Left lung (tissue), 14 donors: ENCODE measurements at places on chromosomes 4 and X.

GRCh38 chr4:165325732-165326512 is 1.5 kb upstream of the MSMO1 start:
- no peaks in the 10 kb centered on the region for H3K27me3 ChIP-seq
- no peaks in the 10 kb centered on the region for H3K4me1 ChIP-seq
- peak overlapping the region; percentile 87 for H3K27ac ChIP-seq
- no peak for DNase-seq
- peak overlapping the region; percentile 82 for H3K4me3 ChIP-seq

DNA sequence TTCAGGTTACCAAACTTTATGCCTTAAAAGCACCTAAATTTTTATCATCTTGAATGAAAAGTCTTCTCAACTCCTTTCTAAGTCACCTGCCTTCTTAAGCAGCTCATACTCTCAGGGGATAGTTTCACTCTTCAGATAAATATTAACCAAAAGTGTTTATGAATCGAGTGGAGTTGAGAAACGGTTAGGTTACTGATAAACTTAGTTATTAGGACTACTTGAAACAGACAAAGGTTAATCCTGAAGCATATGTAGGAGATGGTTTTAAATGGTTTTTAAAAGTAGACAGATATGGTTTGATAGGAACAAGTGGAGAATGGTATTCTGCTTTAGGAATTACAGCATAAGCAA is 32.8 kb downstream of the CLDN22 start:
- H3K27me3 ChIP-seq: no peaks in the 10 kb centered on the region
- H3K4me3 ChIP-seq: no peak overlapping the region
- DNase-seq: no peak
- peak overlapping the region; percentile 54 for H3K27ac ChIP-seq
- peaks cover 66% of the 10 kb centered on the region for H3K36me3 ChIP-seq
- H3K4me1 ChIP-seq: no peaks in the 10 kb centered on the region

- peaks cover 12% of the 10 kb centered on the region for H3K27me3 ChIP-seq
- DNase-seq: no peak
- no peaks in the 10 kb centered on the region for H3K4me1 ChIP-seq
- no peaks in the 10 kb centered on the region for H3K36me3 ChIP-seq
- H3K4me3 ChIP-seq: no peak overlapping the region
- no peak overlapping the region for H3K27ac ChIP-seq
Measured at GRCh38 chrX:104098919-104099318, 13.4 kb upstream of the ZCCHC18 start.

- DNase-seq: no peak
- no peaks in the 10 kb centered on the region for H3K36me3 ChIP-seq
- H3K27ac ChIP-seq: no peak overlapping the region
- peaks cover 5% of the 10 kb centered on the region for H3K4me1 ChIP-seq
- no peaks in the 10 kb centered on the region for H3K27me3 ChIP-seq
- H3K4me3 ChIP-seq: no peak overlapping the region
Measured at GRCh38 chr4:81722290-81722851, 250.7 kb upstream of the RASGEF1B start.

- H3K4me3 ChIP-seq: no peak overlapping the region
- no peaks in the 10 kb centered on the region for H3K27me3 ChIP-seq
- no peaks in the 10 kb centered on the region for H3K36me3 ChIP-seq
- no peak overlapping the region for H3K27ac ChIP-seq
Measured at GRCh38 chrX:119523664-119524184, 41.5 kb downstream of the STEEP1 start.

- H3K4me1 ChIP-seq: peaks cover 35% of the 10 kb centered on the region
- H3K4me3 ChIP-seq: no peak overlapping the region
- no peak for DNase-seq
- H3K36me3 ChIP-seq: peaks cover 14% of the 10 kb centered on the region
Measured at GRCh38 chr4:101198682-101199339, 148.5 kb downstream of the PPP3CA start.

DNA sequence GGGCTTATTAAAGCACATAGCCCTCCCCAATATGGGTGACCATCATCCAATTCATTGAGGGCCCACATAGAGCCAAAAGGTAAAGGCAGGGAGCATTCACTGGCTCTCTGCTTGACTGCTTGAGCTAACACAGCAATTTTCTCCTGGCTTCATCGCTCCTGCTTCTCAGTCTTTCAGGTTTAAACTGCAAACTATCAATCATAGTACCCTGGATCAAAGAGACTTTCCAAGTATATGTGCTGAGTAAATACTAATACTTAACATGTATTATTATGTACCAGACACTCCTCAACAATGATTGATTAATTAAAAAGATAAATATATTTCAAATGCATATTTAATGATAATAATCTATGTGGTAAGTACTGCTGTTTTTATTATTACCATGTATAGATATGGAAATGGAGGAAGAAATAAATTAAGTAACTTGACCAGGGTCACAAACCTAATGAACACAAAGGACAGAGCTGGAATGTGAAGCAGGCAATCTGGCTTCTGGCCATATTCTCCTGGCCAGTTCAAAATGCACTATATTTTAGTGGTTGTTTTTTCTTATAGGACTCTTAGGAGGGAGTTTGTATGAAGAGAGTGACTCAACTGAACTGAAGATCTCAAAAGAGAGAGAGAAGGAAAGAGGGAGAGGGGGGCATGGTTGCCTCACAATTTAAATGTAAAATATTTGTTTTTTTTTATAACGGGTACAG is 1197.3 kb downstream of the TECRL start:
- no peak for DNase-seq
- H3K36me3 ChIP-seq: no peaks in the 10 kb centered on the region
- H3K4me3 ChIP-seq: no peak overlapping the region
- no peaks in the 10 kb centered on the region for H3K4me1 ChIP-seq
- H3K27me3 ChIP-seq: no peaks in the 10 kb centered on the region
- H3K27ac ChIP-seq: no peak overlapping the region

- H3K27ac ChIP-seq: no peak overlapping the region
- peak overlapping the region; percentile 3 for H3K4me3 ChIP-seq
- H3K36me3 ChIP-seq: no peaks in the 10 kb centered on the region
- H3K27me3 ChIP-seq: no peaks in the 10 kb centered on the region
Measured at GRCh38 chrX:103464774-103465117, 54.5 kb downstream of the RAB40A start.

DNA sequence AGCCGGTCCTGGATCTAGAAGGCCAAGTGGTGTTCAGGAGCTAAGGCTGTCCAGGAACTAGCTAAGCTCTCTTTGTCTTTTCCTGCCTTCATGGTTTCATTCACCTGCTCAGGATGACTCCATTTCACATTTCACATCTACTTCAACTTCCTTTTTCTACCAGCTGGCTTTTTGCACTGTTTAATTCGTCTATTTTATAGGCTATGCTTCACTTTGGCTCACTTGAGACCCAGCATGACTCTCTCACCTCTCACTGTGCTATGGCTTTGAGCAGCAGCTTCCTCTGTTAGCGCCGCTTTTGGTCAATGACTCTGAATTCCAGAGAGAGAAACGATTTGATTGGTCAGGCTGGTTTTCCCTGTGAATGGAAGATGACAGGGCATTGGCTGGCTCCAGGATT is 213.5 kb upstream of the CLNK start:
- no peak overlapping the region for H3K27ac ChIP-seq
- H3K4me3 ChIP-seq: no peak overlapping the region
- H3K36me3 ChIP-seq: no peaks in the 10 kb centered on the region

GRCh38 chr4:126530996-126531585 is 1101.7 kb upstream of the INTU start:
- DNase-seq: no peak
- H3K36me3 ChIP-seq: no peaks in the 10 kb centered on the region
- H3K4me1 ChIP-seq: no peaks in the 10 kb centered on the region
- H3K4me3 ChIP-seq: no peak overlapping the region
- H3K27ac ChIP-seq: no peak overlapping the region

DNA sequence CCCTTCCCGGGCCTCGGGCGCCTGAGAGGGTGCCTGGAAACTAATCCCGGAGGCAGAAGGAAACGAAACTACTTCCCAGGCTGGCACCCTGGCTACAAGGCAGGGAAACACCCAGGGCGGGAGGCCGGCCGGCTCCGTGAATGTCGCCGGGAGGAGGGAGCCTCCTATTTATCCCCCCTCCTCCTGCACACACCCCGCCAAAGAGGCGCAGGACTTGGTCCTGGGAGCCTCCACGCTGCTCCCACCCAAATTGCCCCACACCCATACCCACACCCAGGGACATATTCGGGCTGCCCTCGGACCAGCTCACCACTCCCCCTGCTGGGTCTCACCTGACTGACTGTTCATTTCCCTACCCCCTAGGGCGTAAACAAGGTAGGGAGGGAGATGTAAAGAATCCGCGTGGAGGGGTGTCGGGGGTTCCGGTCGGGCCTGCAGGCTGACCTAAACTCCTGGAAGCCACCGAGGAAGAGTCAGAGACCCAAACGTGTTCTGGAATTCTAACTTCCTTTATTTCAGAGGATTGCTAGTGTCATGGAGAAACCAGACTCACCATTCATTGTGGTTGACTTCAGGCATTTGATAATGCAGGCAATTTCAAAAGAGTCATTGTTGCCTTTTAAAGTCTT is at the start of gene BTC:
Gene BTC (minus strand): TSS at position 142 of the 629 bp plus-strand sequence. CDS start 198 bp downstream, outside the sequence.
- peak within 1 kb of the TSS; percentile 39 for H3K4me3 ChIP-seq
- H3K4me1 ChIP-seq: no peaks in the 10 kb centered on the region
- DNase-seq: peak; percentile 80
- no peaks in the 10 kb centered on the region for H3K36me3 ChIP-seq

- H3K27ac ChIP-seq: no peak overlapping the region
- H3K4me1 ChIP-seq: peaks cover 10% of the 10 kb centered on the region
- H3K36me3 ChIP-seq: no peaks in the 10 kb centered on the region
Measured at GRCh38 chr4:26124753-26125321, 196.0 kb upstream of the RBPJ start.

DNA sequence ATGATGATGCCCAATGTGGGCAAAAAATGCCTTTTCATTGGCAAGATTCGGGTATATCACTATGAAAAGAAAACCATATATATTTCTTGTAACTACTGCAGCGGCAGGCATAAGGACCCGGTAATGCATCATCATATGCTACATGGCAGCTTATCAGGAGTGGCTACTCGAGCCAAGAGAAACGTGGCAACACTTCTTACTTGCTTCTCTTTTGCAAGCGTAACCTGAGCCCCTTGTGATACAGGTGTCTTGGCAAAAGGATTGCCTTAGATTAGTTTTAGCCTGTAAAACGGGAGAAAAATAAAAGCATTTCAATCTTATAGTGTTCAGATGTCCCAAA is 280.3 kb downstream of the SPRY1 start:
- no peak for DNase-seq
- no peaks in the 10 kb centered on the region for H3K4me1 ChIP-seq
- H3K27ac ChIP-seq: no peak overlapping the region
- H3K4me3 ChIP-seq: no peak overlapping the region
- H3K27me3 ChIP-seq: no peaks in the 10 kb centered on the region

DNA sequence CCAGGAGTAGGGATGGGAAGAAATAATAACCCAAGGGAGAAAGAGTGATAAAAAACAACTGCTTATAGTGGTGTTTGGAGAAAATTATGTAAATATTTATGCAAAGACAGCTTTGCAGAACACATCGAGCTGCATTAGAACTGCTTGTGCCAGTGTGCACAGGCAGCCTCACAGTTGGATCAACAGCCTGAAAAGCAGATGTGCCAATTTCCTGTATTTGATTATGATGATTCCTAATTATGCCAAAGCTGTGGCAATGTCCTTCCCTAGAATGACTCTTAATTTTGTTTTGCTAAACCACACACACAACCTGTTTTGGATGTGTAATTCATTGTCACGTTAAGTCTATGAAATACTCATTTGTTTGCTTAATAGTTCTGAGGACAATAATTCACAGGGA is 30.6 kb upstream of the ANTXR2 start:
- H3K4me1 ChIP-seq: no peaks in the 10 kb centered on the region
- DNase-seq: no peak
- H3K27me3 ChIP-seq: no peaks in the 10 kb centered on the region
- no peak overlapping the region for H3K4me3 ChIP-seq
- no peaks in the 10 kb centered on the region for H3K36me3 ChIP-seq

- H3K27me3 ChIP-seq: no peaks in the 10 kb centered on the region
- H3K27ac ChIP-seq: no peak overlapping the region
- H3K4me3 ChIP-seq: no peak overlapping the region
Measured at GRCh38 chr4:7168106-7168505, 24.2 kb upstream of the SORCS2 start.

DNA sequence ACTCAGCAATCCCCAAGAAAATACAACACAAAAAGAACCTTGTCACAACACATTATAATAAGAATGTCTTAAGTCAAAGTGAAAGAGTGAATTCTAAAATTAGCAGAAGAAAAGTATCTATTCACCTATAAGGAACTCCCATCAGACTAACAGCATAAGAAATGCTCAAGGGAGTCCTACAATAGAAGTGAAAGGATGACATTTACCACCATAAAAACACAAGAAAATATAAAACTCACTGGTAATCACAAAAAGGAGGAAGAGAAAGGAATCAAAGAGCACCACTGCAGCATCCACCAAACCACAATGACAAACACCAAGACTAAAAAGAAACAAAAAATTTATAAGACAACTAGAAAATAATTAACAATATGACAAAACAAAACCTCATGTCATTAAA is 257.0 kb upstream of the AGTR2 start:
- H3K27me3 ChIP-seq: peaks cover 7% of the 10 kb centered on the region
- DNase-seq: no peak
- H3K4me1 ChIP-seq: no peaks in the 10 kb centered on the region
- no peaks in the 10 kb centered on the region for H3K36me3 ChIP-seq
- no peak overlapping the region for H3K27ac ChIP-seq

DNA sequence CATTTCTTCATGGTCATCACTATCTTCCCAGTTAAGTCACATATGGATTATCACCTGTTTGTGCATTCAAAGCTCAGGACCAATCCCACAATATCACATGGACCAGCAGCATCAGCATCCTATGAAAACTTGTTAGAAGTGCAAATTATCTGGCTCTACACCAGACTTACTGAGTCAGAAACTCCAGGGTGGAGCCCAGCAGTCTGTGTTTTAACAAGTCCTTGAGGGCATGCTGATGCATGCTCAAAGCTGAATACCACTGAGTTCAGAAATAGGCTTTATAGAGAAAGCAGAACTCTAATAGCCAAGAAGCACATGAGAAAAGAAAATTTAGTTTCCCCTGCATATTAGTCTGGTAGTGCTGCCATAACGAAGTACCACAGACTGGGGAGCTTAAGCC is 62.4 kb upstream of the GABRQ start:
- no peaks in the 10 kb centered on the region for H3K4me1 ChIP-seq
- DNase-seq: no peak
- no peak overlapping the region for H3K27ac ChIP-seq
- H3K27me3 ChIP-seq: no peaks in the 10 kb centered on the region
- no peaks in the 10 kb centered on the region for H3K36me3 ChIP-seq
- no peak overlapping the region for H3K4me3 ChIP-seq

GRCh38 chr4:132269303-132269990 is 879.6 kb upstream of the PCDH10 start:
- no peaks in the 10 kb centered on the region for H3K36me3 ChIP-seq
- no peak overlapping the region for H3K27ac ChIP-seq
- H3K27me3 ChIP-seq: no peaks in the 10 kb centered on the region
- H3K4me3 ChIP-seq: no peak overlapping the region
- H3K4me1 ChIP-seq: no peaks in the 10 kb centered on the region

GRCh38 chr4:148203056-148203898 is 238.9 kb downstream of the NR3C2 start:
- no peaks in the 10 kb centered on the region for H3K4me1 ChIP-seq
- H3K4me3 ChIP-seq: no peak overlapping the region
- DNase-seq: no peak
- no peaks in the 10 kb centered on the region for H3K27me3 ChIP-seq
- H3K27ac ChIP-seq: no peak overlapping the region
- no peaks in the 10 kb centered on the region for H3K36me3 ChIP-seq
